Muscle of arm (tissue), 14 donors: ENCODE measurements at places on chromosomes 7 and 10. TPM values are rescaled to one million over a fixed set of nuclear protein-coding genes. Genes with fewer than 3 reads are reported as not detected.

The CYP3A7 gene
- 0.24 TPM for polyA plus RNA-seq

The C1GALT1 gene
- 21.8 TPM for polyA plus RNA-seq

The CHAT gene
- polyA plus RNA-seq: not detected

The TMEM130 gene
- polyA plus RNA-seq: 6.7 TPM

The ITIH5 gene
- 52.0 TPM for polyA plus RNA-seq

The MNX1 gene
- polyA plus RNA-seq: not detected

The XPNPEP1 gene
- 63.9 TPM for polyA plus RNA-seq

The CEP41 gene
- 21.5 TPM for polyA plus RNA-seq

The TACR2 gene
- polyA plus RNA-seq: 0.24 TPM

- DNase-seq: no peak
Observed at GRCh38 chr10:74991435-74991834, 120.0 kb upstream of the SAMD8 start.

DNA sequence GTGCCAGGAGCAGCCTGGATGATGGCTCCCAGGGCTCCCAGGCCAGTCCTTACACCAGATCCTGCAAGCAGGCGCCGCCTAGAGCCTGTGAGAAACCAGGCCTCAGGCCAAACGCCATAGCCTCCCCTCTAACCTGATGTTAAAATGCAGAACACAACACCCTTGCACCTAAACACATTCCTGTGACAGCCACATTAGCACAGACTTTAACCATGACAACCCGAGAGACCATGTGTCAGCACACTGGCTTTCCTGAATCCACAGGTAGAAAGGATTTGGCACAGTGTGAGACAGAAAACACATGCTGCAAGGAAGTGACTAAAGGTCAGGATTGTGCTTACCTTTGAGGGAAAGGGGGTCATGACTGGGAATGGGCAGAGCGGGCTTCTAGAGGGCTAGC lies 59.9 kb downstream of the SGMS1 start:
- no peak for DNase-seq

GRCh38 chr7:157616931-157617330 lies 280.1 kb downstream of the DNAJB6 start:
- no peak for DNase-seq

- no peak for DNase-seq
Observed at GRCh38 chr7:103810112-103810744, 179.2 kb downstream of the RELN start.

- DNase-seq: no peak
Observed at GRCh38 chr10:111650088-111650487, 533.5 kb downstream of the GPAM start.

DNA sequence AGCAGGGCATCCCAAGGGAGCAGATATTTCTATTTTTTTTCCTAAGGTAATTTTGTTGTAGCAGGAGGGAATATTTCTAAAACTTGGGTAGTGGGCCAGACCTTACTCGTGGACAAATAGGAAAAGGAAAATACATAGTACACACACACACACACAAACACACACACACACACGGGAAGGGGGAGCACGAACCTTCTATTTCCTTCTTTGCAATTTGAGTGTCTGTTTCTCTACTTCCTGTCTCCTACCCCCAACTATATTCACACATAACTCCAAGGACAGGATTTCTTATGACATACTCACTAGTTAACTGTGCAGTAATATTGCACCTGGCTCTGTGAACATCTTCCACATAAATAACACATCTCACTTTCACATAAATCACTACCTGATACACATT lies 4.4 kb downstream of the LDB1 start:
- no peak for DNase-seq

DNA sequence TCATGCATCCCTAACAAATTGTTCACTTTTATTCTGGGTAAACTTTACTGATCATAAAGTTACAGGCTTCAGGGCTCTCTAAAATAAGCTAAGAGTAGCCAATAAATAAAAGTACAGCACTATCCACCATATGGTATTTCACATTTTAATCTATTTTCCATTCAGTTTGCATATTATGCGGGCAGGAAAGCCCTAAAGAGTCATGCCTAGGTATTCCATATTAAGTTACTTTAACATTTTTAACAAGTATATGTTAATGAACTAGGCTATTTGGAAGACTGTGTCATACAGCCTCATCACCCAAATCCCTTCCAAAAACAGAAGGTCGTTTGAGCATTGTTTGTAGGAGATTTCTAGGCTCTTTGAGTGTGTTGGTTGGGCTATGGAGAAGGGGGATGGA lies 106.3 kb downstream of the CPED1 start:
- DNase-seq: no peak

GRCh38 chr10:107548301-107548700 lies 383.8 kb upstream of the SORCS1 start:
- no peak for DNase-seq

DNA sequence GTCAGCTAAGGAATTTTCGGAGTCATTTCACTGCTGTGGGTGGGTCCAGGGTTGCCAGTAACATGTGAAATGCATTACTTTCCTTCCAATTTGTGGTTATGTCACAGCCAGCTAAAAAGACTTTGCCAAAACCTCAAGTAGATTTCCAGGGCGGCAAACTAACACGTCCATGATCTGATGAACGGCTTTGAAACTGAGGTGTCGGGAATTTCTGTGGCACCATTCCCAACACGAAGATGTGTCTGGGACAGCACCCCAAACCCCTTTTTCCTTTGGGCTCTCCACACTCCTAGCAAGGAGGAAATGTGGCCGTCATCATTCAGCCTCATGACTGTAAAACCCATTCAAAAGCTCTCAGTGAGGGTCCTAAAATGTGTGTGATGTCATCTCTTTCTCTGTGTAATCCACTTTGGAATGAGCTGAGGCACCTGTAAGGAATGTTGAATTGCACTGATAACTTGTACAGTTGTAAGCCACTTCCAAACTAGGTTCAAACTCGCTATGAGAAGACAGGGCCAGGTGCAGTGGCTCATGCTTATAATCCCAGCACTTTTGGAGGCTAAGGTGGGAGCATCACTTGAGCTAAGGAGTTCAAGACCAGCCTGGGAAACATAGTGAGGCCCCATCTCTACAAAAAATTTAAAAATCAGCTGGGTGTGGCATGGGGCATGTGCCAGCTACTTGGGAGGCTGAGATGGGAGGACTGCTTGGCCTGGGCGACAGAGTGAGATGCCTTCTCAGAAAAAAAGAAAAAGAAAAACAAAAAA lies 146.1 kb upstream of the FRMD4A start:
- DNase-seq: no peak

GRCh38 chr10:80713398-80713928 lies 175.8 kb downstream of the SH2D4B start:
- DNase-seq: no peak

DNA sequence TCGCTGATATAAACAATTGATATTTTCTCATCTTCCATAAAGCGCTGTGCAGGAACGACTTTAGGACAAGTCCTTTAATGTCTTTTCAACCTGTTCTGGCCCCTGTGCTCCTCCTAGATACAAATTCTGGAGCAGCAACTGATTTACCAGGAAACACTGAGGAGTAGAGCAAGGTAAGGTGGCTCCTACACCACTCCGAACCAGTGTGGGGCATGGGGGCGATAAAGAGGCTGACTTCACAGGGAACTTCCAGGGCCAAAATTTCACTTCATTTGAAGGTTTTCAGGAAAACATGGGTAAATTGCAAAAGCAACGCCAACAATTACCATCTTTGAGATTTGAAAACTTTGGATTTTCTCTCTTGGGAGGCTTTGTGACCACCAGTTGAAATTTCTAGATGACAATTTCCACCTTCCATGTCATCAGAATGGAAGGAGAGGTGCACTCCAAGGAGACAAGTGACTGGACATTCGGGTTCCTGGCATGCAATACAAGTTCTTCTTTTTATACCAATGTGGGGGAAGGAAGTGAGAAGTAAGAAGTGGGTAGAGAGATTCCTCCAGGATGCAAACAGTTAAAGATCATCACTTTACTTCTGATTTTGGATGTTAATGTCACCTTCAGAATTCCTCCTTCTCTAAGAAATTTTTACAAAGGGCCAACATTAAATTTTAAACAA lies 118.5 kb downstream of the FAM107B start:
- no peak for DNase-seq

GRCh38 chr7:81484261-81484660 lies 285.6 kb downstream of the HGF start:
- DNase-seq: peak; percentile 64

GRCh38 chr10:84290235-84290634 lies 38.2 kb upstream of the CCSER2 start:
- no peak for DNase-seq

- no peak for DNase-seq
Observed at GRCh38 chr10:35827783-35828182, 185.7 kb upstream of the FZD8 start.

DNA sequence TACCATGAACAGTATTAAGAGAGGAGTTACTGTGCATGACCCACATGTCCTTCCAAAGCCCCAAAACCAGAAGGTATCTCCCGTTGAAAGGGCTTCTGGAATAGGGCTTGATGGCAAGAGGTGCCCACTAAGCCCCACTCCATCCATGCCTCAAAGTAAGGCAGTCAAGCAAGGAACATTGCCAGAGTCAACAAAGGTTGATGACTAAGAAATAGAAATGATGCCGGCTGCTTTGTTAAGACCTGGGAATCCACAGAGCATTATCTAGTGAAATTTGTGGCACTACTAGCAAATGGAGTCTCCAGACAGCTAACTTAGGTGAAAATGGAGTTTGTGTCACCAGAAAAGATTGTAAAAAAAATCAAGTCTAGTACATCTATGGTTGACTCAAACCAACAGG lies 6.2 kb downstream of the SFR1 start:
- no peak for DNase-seq

GRCh38 chr7:151850491-151851124 lies 26.3 kb downstream of the PRKAG2 start:
- DNase-seq: no peak

- DNase-seq: no peak
Observed at GRCh38 chr7:86653919-86654659, 10.4 kb downstream of the GRM3 start.
